ENCODE measurements at places on chromosomes 7 and 10. TPM values are rescaled to one million over a fixed set of nuclear protein-coding genes. Genes with fewer than 3 reads are reported as not detected.

Gene PLXDC2
- 83.6 TPM for total RNA-seq

Gene SLC26A3
- total RNA-seq: 0.91 TPM

- no peak for DNase-seq
Observed at GRCh38 chr10:84026821-84027257, 112.5 kb upstream of the GHITM start.

Gene TMEM196
- total RNA-seq: not detected
